ENCODE measurements at places on chromosomes 4 and X.

DNA sequence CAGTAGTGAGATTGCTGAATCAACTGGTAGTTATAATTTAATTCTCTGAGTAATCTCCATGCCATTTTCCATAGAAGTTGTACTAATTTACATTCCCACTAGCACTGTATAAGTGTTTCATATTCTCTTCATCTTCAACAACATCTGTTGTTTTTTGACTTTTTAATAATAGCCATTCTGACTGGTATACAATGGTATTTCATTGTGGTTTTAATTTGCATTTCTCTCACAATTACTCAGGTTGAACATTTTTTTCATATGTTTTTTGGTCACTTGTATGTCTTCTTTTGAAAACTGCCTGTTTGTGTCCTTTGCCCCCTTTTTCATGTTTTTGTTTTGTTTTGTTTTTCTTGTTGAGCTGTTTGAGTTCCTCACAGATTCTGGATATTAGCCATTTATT lies 880.2 kb downstream of the RAPGEF2 start:
- DNase-seq = no peak

- DNase-seq = no peak
Observed at GRCh38 chrX:136246201-136246600, 5.0 kb downstream of the MAP7D3 start.

- DNase-seq = no peak
Observed at GRCh38 chr4:62208921-62209320, 1008.8 kb downstream of the ADGRL3 start.

DNA sequence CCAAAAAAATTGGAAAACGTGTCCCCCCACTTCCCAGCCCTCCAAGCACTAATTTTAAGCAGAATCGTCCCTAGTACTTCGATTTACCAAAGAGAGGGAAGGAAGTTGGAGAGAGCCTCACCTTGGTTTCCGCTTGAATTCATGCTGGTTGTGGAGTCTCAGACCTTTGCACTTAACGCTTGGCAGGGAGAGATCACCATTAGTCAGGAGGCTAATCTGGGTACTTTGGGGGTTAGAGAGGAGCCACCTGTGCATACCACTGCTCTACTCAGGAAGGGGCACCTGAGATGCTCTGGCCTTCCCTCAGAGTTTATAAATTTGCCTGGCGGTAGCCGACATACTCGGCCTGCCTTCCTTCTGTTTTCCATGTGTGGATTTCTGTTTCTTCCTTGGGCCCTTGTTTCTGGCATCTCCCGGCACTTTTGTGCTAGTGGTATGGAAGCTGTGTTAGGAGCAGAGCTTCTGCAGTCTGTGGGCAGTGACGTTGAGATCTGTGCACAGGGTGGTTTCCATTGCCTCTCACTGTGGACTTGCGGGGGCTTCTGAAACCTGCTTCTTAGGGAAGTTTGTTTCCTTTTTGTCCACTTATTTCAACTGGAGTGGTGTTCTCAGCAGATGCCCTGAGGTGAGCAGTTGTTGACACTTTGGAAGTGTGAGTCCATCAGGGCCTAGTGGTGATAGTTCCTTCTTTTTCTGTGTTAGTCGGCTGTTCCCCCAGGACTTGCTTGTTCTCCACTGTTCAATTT lies 104.2 kb downstream of the TMEM131L start:
- DNase-seq = no peak

GRCh38 chr4:128322986-128323385 lies 35.4 kb upstream of the PGRMC2 start:
- DNase-seq = no peak

DNA sequence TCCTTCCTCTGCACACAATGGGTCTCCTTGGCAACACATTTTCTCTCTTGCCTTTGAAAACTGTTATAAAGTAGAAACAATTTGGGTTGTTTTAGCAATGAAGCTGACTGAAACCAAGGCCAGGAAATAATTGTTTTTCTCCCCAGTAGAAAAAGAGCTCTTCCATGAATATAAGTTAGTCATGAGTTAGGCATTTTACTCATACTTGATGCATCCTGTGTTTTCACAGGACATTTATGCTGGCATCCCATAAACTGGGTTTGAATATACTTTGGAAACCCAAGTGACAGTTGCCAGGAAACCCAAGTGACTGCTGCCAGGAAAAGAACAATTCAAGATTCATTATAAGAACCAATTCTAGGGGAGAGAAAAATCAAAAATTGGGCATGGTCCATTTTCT lies 128.6 kb upstream of the NPY2R start:
- no peak for DNase-seq

GRCh38 chr4:140851032-140851636 lies 94.9 kb upstream of the TBC1D9 start:
- no peak for DNase-seq

DNA sequence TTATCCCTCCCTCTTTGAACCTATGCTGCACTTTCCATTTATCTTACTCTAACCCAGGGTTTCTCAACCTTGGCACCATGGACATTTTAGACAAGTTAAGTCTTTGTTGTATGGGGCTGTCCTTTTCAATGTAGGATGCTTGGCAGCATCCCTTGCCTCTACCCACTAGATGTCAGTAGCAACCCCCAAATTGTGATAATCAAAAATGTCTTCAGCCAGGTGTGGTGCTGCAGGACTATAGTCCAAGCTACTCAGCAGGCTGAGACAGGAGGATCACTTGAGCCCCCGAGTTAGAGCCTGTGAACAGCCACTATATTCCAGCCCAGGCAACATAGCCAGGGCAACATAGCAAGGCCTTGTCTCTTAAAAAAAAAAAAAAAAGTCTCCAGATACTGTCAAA lies 7.0 kb downstream of the LRCH2 start:
- no peak for DNase-seq

DNA sequence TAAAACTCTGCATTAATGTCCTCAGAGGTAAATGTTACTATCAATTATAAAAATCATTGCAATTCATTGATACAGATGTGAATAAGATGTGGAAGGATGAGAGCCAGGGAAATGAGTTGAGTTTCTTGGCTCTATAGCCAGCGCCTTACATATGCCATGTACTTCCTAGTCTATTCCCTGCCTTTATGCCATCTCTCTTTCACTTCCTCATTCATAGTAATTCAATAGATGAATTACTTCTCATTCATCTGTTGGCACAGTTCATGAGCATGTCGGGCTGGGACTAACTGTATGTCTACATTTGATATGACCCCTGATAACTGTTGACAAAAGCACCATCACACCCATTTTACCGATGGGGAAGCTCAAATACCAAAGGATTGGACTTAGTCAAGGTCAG lies 55.7 kb downstream of the LNX1 start:
- no peak for DNase-seq

DNA sequence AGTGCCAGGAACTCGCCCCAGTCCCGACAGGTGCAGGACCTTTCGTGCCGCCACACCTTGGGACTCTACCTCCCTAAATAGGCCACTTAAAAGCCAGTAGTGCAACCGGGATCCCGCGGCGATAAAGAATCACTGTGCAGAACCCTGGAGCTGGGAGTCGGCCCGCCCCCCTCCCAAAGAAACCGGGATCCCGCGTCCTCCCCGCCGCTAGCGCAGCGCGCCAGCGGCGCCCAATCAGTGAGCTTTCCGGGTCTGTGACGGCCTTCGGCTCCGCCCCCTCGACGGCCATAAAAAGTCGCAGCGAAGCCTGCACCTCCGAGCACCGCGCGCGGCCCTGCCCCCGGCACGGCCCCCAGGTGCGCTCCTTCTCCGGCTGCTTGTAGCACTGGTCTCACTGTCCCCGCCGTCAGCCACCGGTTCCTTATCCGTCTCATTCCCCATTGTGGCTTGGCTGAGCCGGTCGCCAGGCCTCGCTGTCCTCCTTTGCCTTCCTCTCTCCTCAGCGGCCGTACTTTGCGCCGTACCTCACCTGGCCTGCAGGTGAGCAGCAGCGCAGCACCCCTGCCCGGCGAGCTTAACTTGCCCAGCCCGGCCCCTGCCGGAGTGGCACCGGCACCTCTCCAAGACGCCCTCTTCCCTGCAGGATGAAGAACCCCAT lies at the start of gene LRAT:
Gene LRAT, plus strand, starts transcription at position 318 of the 658 bp plus-strand sequence. Its CDS starts 327 bp downstream, at position 645.
- DNase-seq = no peak

DNA sequence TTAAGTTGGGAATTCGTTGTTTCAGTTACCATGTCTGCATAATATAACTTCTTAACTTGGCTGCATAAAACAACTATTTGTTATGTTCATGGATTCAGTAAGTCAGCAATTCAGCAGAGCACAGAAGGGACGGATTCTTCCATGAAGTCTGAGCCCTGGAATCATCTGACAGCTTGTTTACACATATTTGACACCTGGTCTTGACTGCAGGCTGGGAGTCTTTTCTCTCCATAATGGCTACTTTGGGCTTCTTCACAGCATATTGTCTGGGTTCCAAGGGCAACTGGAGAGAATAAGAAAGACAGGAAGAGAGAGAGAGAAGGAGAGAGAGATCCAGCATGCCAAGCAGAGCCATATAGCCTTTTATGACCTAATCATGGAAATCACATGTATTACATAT lies 23.1 kb downstream of the CENPC start:
- DNase-seq = no peak
